ENCODE measurements at places on chromosomes 7 and 10.

- DNase-seq: no peak
These were observed 58.6 kb upstream of the RELN start for GRCh38 chr7:104048055-104048454.

DNA sequence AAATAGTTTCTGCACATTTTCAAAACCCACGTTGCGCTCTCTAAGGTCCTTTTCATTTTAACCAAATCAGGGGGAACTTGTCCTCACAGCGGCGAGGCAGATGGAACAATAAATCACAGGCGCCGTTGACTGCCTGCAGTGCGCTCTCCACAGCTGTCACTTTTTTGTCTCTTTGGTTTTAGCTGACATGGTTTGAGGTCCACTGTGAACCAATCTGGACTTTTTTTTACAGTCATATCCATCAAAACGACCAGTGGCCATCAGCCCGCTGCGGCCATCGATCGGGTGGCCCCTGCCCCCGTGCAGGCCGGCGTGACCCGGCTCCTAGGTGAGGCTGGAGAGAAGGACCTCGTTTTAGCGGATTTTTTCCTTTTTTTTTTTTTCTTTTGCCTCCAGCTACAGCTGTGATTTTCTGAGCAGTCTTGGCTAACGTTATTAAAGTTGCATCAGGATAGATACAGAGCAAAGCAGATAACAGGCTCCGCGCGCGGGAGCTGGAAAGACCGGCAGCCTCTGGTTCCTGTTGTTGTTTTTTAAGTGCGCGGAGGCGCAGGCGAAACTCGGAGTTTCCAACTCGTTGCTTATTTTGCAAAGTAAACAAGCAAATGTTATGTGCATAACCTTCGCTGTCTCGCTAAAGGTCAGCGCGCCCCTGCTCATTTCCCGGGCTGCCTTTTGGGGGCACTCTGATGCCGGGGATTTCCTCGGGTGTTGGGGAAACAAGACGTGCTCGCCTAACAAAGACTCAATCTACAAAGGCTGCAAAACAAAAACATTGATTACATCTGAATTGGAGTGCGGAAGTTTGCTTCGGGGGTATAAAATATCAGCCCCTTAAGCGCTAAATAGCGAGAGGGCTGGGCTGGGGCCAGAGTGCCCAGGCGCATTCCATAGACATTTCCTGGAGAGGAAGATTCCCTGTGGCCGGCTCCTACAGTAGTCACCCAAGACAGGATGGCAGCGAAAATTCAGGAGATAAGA lies 414.8 kb upstream of the MKI67 start:
- no peak for DNase-seq

DNA sequence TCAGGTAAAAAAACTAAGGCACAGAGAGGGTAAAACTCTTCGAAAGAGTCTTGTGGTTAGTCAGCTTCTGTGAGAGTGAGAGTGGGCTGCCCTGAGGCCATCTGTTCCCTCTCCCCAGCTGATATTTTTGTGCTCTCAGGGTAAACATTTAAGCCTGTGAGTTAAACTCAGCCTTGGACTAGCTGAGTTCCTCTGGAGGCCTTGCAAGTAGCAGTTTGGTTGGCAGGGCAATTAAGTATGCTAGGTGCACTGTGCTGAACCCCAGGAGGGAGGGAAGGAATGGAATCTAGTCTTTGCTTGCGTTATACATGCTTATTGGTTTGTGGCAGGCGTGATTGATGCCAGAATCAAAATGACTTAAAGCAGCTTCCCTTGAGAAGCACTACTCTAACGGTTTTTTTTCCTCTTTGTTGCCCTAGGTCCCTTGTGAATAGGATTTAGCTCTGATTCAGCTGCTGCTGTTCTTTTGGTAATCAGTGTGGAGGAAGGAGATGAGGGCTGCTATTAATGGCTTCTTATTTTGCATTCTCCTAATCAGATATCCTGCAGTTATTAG lies 140.2 kb downstream of the AUTS2 start:
- no peak for DNase-seq

GRCh38 chr7:130903358-130903974 lies 169.5 kb upstream of the KLF14 start:
- DNase-seq: peak; percentile 91

- DNase-seq: peak; percentile 85
These were observed 13.0 kb upstream of the WIPI2 start for GRCh38 chr7:5177060-5177459.

GRCh38 chr7:51269321-51269720 lies 47.3 kb downstream of the COBL start:
- DNase-seq: no peak

GRCh38 chr10:105969884-105970377 lies 1194.6 kb downstream of the SORCS1 start:
- no peak for DNase-seq

- no peak for DNase-seq
These were observed 342.5 kb downstream of the PTPRN2 start for GRCh38 chr7:158244873-158245723.

DNA sequence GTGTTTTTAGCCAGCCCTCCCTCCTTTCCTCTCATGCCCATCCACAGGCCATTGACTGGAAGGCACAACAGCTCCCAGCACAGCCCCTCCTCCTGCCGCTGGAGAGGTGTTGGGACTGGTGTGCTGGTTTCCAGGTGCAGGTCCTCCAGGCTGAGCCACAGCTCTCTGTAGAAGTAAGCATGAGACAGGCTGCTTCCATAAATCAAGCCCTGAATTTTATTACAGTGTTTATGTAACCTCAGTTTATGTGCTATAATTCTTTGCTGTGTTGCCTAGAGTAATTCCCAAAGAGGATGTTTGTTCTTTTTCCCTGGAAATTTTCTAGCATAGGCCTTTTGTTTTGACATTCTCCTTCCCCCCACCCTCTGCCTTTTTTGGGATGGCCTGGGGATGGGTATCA lies 445.8 kb downstream of the AUTS2 start:
- no peak for DNase-seq

DNA sequence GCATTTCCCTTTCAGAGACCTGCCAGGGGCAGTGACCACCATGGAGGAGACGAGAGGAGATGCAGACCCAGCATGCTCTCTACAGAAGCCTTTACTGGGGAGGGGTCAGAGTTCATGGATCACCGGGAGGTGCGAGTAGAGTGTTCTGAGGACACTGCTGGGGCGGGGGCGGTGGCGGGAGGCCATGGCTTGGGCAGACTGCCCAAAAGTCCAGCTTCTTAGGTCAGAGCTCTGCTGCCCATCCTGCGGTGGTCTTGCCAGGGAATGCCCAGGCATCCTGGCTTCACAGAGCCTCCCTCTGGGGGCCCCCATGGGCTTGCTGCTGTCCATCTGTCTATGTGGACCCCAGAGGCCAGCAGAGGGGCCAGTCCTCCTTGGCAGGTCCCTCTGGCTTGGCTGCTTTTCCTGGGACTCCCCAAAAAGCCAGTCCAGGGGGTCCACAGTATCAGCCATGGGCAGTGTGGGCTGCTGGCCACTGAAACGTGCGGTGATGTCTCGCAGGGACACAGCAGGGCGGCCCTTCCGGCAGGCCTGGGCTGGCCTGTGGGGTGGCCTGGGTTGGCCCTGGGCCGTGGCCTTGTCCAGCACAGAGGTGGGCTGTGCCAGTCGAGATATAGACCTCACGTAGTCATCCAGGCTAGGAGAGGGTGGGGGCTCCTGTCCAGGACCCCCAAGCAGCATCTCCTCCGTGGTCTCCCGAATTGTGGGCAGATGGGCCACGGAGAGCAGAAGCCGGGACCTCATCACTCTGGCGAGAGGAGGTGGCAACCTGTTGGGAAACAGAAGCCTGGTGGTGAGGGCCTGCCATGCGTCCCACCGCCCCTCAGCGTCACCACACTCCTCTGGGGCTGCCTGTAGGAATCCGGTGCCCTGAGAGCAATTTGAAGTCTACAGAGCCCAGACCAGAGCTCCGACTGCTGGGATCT lies 1.1 kb downstream of the DEPP1 start:
- DNase-seq: no peak

- DNase-seq: no peak
These were observed 6.0 kb downstream of the BRI3 start for GRCh38 chr7:98287486-98287959.

- no peak for DNase-seq
These were observed 53.3 kb downstream of the DNAJB6 start for GRCh38 chr7:157389951-157390730.

GRCh38 chr10:122435212-122435827 lies 19.1 kb upstream of the ARMS2 start:
- peak; percentile 71 for DNase-seq

- DNase-seq: peak; percentile 22
These were observed 690.6 kb downstream of the AUTS2 start for GRCh38 chr7:70288781-70289456.

- no peak for DNase-seq
These were observed 14.2 kb downstream of the CLRN3 start for GRCh38 chr10:127878475-127879055.

DNA sequence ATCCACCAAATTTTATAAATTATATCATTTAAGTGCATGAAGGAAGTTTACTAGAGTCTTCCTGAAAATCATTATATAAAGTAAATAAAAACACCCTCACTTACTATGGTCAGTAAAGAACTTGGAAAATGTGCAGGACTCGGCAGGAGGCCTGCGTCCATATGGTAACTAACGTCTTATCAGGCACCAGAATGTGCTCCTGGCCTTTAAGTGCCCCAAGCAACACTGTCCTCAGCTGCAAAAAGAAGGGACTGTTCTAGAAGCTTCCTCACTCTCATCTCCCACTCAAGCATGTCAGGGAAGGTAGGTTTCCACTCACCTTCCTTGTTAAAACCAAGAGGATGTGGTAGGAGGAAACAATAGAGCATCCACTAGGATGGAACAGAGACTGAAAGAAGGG lies 11.3 kb downstream of the SFMBT2 start:
- DNase-seq: no peak

DNA sequence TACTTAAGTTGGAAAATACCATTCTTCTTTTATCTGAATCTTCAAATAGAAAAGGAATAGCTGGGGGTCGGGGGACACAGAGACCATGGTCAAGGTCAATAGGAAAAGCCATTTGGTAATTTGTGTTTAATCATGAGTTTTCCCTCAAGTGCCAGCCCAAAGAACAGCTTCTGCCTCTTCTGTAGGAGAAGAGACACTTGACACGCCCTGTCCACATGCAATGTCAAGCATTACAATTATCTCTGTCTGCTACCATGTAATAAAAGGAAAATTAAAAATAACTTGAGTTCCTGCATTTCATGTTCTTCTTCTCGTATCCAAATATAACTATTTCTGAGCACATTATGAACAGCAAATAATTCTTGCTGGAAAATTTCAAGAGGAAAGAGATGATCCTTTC lies 241.7 kb downstream of the IPMK start:
- no peak for DNase-seq
